ENCODE measurements at places on chromosomes 3 and 15.

DNA sequence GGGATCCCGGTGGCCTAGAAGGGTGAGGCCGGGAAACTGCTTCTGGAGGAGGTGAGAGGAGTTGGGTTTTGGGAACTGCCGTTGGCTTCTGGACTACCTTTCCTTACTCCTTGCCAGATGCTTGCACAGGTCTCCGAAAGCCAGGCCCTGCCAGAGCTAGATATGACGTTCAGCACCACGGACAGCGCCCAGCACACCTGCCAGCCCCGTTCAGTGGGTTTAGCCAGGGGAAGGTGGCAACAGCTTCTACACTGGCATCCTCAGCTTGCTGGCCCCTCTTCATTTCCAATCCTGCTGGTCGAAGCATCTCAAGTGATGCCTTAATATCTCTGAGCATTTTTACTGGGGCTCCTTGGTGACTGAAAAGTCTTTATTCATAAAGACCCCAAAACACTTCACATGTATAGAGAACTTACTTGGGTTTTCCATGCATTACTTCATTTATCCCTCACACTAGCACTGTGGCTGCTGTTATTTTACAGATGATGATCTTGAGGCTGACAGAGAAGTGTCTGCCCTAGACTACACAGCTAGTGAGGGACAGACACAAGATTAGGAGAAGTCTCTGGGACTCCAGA lies 21.9 kb downstream of the HCN4 start:
- DNase-seq: peak; percentile 12

- DNase-seq: no peak
Observed at GRCh38 chr3:174710612-174711011, 148.5 kb upstream of the NAALADL2 start.

DNA sequence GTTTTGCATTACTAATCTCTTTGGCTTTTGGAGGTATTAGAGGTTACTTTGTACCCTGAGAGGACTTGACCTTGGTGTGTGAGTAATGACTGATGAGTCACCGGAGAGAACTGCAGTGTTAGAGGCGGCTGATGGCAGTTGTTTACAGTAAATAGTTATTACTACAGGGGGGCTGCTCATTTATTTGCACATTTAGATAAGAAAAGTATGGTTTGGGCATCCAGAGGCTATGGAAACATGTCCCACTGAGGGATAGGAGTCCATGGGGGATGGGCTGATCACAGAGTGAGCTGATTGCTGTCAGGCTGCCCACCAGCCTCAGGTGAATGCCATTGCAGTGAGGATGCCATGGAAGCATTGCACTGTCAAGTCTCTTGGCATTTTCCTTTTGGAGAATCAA lies 17.3 kb upstream of the STAC start:
- DNase-seq: no peak

- DNase-seq: peak; percentile 82
Observed at GRCh38 chr15:34437687-34438086, at the start of gene GOLGA8A. Gene GOLGA8A, minus strand, starts transcription at chr15:34437808. Its CDS starts 48,117 bp downstream, at chr15:34389691.

GRCh38 chr3:102979682-102980354 lies 545.0 kb downstream of the ZPLD1 start:
- DNase-seq: no peak

GRCh38 chr3:115245438-115245837 lies 98.3 kb upstream of the ZBTB20 start:
- DNase-seq: no peak

- no peak for DNase-seq
Observed at GRCh38 chr15:38130205-38130567, 122.5 kb upstream of the SPRED1 start.
